Lung (tissue), 17 donors: ENCODE measurements at places on chromosomes 2 and 18. TPM values are rescaled to one million over a fixed set of nuclear protein-coding genes. Genes with fewer than 3 reads are reported as not detected.
A peak's percentile ranks its signal among the peaks of the same experiment; 100 is the strongest.

DNA sequence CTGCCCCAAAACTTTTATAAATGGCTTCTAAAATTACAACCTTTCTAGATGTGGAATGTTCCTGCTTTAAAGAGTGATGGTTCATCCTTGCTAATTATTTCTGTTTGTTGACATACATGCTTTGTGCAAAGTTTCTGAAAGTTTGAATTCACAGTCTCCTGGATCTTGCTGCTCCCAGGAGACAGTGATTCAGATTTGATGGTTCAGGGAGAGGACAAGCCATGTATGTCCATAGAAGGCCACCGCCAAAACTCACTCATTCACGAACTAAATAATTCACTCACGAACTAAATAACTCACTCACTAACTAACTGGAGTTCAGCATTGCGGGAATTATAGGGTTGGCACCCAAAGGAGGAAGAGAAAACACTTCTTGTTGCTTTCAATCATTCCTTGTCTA is 416.5 kb upstream of the ZEB2 start:
- H3K36me3 ChIP-seq = no peaks in the 10 kb centered on the region
- H3K27ac ChIP-seq = peak overlapping the region; percentile 33
- no peak for DNase-seq
- no peak overlapping the region for H3K4me3 ChIP-seq

DNA sequence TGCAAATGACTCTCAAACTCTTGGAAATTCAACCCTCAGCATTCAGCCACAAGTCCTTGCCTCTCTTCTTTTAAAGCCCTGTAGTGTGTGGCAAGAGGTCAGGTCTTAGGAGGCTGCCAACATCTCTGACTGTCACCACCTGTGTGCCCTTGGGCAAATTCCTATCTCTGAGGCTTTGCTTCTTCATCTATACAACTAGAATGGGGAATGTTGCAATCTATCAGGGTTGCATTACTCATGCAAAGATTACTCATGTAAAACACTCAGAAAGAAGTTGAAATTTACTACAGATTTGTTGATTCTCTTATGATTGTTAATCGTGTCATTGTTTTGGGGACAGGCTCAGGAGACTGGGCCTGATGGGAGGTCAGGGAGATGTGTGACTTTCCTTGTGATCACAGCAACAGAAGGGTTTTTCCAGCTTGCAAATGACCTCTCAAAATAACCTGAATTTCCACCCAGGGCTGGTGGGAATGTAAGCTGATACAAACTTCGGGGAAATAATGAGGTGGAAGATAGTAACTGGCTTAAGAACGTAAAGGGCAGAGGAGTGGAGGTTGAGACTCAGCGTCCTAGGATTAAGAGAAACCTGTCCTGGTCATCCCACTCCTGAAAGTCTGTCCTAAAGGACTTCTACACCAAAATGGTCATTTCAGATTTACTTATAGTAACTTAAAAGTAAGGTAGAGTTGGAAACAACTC is 32.1 kb upstream of the SIGLEC15 start:
- no peaks in the 10 kb centered on the region for H3K4me1 ChIP-seq
- H3K27me3 ChIP-seq = no peaks in the 10 kb centered on the region
- DNase-seq = no peak
- no peak overlapping the region for H3K27ac ChIP-seq
- H3K36me3 ChIP-seq = no peaks in the 10 kb centered on the region

GRCh38 chr2:58871469-58872142 is 630.5 kb upstream of the FANCL start:
- no peaks in the 10 kb centered on the region for H3K4me1 ChIP-seq
- no peaks in the 10 kb centered on the region for H3K36me3 ChIP-seq
- no peaks in the 10 kb centered on the region for H3K27me3 ChIP-seq
- no peak overlapping the region for H3K4me3 ChIP-seq
- no peak overlapping the region for H3K27ac ChIP-seq
- DNase-seq = no peak

DNA sequence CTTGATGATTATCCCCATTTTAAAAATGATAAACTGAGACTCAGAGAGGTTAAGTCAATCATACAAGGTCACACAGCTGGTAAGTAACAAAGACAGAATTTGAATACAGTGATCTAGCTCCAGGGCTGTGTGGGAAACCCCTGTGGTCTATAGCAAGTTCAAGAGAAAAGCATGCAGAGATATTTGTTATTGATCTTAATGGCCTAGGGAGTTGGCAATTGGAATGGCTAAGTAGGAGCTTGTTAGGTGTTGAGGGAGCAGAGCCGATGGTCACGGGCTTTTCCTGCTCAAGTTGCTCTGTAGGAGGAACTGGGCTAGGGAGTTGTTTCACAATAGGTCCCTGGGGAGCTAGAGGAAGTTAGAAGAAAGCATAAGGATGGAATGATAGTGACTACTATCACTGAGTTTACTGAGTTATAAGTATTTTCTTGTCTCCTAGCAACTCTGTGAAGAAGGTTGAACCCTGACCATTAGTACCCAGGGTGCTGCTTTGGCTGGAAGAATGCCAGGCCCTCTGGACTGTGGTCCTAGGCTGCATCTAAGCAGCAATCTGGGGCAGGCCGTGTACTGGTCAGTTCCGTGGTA is 30.0 kb downstream of the RNF125 start:
- H3K27me3 ChIP-seq = no peaks in the 10 kb centered on the region
- peak overlapping the region; percentile 83 for H3K27ac ChIP-seq
- H3K36me3 ChIP-seq = peaks cover 1% of the 10 kb centered on the region
- H3K4me1 ChIP-seq = no peaks in the 10 kb centered on the region
- H3K4me3 ChIP-seq = no peak overlapping the region

GRCh38 chr2:47401789-47402554 is 984 bp upstream of the MSH2 start:
- peak; percentile 4 for DNase-seq
- no peaks in the 10 kb centered on the region for H3K36me3 ChIP-seq
- H3K4me1 ChIP-seq = no peaks in the 10 kb centered on the region
- peak overlapping the region; percentile 57 for H3K27ac ChIP-seq

DNA sequence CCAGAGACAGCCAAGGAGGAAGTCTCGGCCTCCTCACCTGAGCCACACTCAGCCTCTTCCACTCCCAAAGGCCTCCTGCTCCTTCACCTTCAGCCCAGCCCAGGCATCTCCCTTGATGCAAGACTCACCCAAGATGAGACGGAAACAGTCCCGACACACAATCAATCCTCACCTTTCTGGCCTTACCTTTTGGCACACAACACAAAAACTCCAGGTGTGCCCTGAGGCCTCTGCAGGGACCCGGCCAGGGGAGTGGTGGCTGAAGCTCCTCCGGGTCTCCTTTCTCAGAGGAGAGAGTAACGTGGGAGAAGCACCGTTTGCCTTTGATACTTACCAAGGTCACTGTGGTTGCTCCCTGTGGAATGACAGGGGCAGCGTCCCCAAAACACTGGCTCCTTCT is 23.8 kb upstream of the EFHD1 start:
- H3K27ac ChIP-seq = no peak overlapping the region
- no peaks in the 10 kb centered on the region for H3K36me3 ChIP-seq
- H3K4me1 ChIP-seq = no peaks in the 10 kb centered on the region
- H3K4me3 ChIP-seq = no peak overlapping the region

DNA sequence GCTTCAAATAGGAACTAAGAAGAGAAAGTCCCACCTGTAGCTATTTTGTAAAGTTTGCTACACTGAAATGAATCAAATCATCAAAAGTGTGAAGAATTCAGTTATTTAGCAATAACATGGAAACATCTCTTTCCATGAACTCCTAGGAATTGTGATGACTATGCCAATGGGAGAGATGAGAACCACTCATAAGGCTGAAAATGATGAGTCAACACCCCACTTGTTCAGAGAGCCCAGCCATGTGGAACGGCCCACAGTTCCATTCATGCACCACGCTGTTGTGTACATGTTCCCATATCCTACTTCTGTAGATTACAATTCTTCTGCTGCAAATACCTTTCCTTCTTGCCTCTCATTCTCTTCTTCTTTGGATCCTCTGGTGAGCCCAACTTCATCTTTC is 645.5 kb upstream of the ID2 start:
- no peaks in the 10 kb centered on the region for H3K27me3 ChIP-seq
- DNase-seq = no peak
- H3K36me3 ChIP-seq = no peaks in the 10 kb centered on the region
- no peak overlapping the region for H3K27ac ChIP-seq
- H3K4me1 ChIP-seq = no peaks in the 10 kb centered on the region

DNA sequence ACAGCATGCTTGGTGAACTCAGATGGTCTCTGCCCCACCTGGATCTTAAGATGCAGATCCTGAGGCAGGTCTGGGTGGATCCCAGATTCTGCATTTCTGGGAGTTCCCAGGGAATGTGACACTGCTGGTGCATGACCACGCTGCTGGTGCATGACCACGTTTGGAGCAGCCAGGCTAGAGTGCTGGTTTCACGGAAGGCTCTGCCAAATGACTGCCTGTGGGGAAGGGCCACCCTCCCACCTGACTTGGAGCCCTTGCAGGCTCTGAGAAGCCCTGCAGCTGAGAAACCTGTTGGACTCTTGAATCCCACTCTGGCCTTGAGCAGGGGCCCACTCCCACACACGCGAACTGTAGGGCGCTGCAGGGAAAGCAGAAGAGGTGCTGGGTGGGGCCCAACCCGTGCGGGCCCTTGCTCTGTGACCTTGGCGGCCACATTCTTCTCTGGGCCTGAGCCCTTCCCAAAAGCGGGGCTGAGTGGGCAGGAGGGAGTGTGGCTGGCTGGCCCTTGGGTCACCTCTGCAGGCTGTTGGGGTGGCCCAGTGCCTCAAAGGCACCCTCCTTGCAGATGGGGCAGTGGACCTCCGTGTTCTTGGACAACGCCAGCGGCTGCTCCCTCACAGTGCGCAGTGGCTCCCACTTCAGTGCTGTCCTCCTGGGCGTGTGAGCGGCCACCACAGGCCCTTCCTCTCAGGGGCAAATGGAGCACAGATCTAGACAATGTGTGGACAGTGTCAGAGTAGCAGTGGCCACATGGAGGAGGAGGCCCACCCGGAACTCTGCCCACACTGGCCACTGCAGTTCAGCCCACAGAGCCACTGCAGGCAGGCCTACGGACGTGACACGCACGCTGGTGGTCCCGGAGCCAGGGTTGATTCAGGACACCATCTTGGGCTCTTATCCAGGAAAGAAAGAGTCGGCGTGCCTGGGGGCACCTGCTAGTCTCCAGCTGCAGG is 7.9 kb downstream of the ERFE start:
- H3K4me1 ChIP-seq = peaks cover 13% of the 10 kb centered on the region
- no peak for DNase-seq
- H3K27ac ChIP-seq = no peak overlapping the region
- no peak overlapping the region for H3K4me3 ChIP-seq
- peaks cover 11% of the 10 kb centered on the region for H3K27me3 ChIP-seq
- peaks cover 6% of the 10 kb centered on the region for H3K36me3 ChIP-seq

- peak; percentile 65 for DNase-seq
- H3K36me3 ChIP-seq = no peaks in the 10 kb centered on the region
- H3K27me3 ChIP-seq = no peaks in the 10 kb centered on the region
- no peak overlapping the region for H3K27ac ChIP-seq
Measured at GRCh38 chr2:239751679-239752355, 273.3 kb downstream of the NDUFA10 start.

DNA sequence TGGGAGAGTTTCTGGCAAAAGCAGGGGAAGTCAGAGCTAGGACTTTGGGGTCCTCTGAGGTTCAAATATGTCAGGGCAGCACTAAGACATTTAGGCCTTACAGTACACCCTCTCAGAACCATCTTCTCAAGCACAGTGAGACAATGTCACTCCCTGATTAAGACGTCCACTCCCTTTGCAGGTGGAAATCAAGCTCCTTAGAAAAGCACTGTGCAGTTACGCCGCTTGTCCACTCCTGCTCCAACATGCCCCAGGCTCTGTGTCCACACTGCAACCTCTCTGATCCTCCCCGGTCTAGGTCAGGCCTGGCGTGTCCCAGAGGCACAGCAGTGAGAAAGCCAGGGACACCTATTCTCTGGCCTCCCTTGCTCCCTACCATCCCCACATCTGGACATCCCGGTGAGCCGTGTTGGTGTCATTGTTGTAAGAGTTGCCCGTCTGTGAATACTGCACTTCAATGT is 528.6 kb upstream of the ID2 start:
- H3K4me1 ChIP-seq = no peaks in the 10 kb centered on the region
- no peak overlapping the region for H3K4me3 ChIP-seq
- no peaks in the 10 kb centered on the region for H3K27me3 ChIP-seq
- no peak overlapping the region for H3K27ac ChIP-seq

The WIPF1 gene
- total RNA-seq = 44.6 TPM

The NYAP2 gene
- total RNA-seq = 1.5 TPM

The CHN1 gene
- 15.2 TPM for total RNA-seq

The FEZ2 gene
- total RNA-seq = 36.1 TPM

The IL1R2 gene
- total RNA-seq = 119 TPM
